ENCODE measurements at places on chromosomes 2 and 18. TPM values are rescaled to one million over a fixed set of nuclear protein-coding genes. Genes with fewer than 3 reads are reported as not detected.

- DNase-seq = no peak
Measured at GRCh38 chr2:197261808-197262226, 48.8 kb downstream of the ANKRD44 start.

GRCh38 chr2:140502951-140503630 lies 1627.7 kb downstream of the LRP1B start:
- no peak for DNase-seq

DNA sequence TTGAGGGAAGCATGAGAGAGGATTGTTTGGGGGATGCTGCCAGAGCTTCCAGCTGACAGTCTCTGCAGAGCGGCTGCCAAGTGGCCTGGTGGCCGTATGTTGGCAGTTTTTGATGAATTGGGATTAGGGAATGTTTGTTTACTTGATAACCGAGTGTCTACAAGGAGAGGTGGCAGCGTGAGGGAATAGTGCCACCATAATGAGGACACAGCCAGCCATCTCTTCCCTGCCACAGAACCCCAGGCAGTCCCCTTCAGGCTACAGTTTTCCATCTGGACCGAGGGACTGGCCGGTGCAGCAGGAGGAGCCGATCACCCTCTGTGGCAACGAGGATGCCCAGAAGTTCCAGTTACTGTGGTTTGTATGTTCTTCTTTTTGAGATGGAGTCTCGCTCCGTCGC lies 55.2 kb downstream of the TRAPPC12 start:
- no peak for DNase-seq

DNA sequence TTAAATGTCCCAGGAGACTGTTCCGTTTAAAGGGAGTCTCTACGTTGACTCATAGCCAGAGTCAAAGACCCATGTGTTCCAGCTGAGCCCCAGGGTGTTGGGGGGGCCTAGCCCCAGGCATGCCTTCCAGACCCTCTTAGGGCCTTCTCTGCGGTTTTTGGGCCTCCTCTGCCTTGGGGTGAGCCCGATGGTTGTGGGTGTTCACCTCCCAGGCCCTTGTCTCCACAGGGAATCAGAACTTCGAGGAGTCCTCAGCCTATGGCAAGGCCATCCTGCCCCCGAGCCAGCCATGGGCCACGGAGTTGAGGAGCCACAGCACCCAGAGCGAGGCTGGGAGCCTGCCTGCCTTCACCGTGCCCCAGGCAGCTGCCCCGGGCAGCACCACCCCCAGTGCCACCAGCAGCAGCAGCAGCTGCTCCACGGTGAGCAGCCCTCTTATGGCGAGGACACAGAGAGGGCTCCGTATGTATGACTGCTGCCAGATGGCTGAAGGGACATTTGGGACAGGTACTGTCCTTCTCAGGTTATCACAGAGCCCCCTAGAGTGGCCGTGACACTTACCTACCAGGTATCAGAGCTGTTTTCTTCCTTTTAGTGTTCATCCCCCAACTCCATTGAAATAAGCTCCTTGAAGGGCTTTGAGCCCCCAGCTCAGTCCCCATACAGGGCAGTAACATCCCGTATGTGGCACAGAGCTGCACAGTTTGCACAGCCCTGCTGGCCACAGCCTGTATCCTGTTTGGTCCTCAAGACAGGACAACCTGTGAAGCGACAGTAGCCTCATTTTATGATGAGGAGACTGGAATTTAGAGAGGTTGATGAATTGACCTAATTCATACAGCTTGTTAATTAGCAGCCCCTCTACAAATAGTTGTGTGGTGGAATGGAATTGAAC lies 80.7 kb downstream of the EPAS1 start:
- DNase-seq = no peak

DNA sequence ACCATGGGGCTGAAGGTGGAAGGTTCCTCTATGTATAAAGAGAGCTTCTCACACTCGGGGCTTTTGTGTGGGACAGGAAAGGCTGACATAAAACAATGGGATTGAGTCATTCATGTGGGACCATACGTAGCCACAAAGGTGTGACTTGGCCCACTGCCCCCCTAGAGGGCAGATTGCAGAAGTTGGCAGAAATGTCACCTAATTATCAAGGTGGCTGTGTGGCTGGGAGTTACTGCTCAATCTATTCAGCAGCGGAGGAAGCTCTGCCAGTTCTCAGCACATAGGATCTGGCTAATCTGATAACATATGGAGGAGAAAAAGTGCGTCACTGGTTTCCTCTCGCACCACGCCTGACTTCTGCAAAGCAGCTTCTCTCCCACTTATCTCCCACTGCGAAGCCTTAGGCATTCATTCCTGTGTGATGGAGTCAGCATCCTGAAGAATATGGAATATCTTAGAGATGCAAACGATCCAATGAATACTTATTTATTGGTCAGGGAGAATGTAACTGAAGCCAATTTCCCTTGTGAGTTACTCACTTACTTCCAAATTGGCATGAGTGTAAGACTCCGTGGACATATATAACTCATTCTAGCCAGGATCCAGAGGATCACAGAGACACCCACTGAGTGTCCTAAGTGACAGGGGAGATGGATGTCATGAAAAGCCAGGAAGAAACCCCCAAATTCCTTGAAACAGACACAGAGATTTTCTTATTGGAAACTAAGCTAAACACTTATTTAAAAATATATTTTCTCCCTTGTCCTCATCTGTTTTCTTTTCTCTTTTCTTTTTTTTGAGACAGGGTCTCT lies 344.8 kb downstream of the TGIF1 start:
- DNase-seq = no peak

SUCLG1 gene
- 207 TPM for polyA plus RNA-seq

PSTPIP2 gene
- polyA plus RNA-seq = 10.9 TPM

All from left renal cortex interstitium (tissue), 4 donors.